ENCODE measurements at places on chromosomes 5 and 9.

DNA sequence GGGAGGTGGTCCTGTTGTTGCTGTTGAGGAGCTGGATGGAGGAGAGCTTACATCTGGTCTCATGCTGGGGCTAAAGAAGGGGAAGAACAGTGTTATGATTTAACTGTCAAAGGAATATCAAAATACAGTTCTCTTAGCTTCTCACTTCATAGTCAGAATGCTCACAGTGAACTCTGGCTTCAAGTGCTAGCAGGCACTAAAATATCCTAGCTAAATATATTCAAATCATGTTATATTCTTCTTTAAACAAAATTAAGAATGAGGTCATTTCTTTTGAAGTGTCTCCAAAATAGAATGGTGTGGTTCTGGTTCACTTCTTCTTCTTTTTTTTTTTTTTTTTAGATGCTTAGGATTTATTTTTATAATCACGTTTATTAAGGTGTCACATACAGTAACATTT lies 89.4 kb downstream of the NR3C1 start:
- no peak for DNase-seq

GRCh38 chr5:61666064-61666621 lies 334.1 kb downstream of the ZSWIM6 start:
- no peak for DNase-seq

DNA sequence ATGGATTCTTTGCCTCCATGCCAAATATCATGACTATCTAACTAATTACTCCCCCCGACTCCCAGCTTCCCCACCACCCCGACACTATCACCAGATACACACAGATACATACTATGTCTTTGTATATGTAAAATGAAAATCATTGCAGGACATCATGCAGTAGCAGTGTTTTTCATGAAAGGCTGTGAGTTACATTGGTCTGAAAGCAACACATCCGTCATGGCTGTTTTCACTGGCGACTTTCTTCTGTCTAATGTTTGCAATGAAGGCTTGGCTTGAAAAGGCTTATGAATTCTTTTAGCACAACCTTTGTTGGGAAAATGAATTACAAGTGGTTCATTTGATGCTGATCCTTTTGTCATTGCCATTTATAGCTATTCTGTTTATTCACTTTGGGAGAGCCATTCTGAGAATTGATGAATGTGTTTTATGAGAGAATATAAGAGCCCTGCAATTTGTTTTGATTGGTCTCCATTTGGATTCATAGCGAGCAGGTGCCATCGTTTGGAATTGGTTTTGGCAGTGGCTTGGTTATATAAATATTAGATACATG lies 103.4 kb downstream of the PIP5K1B start:
- no peak for DNase-seq

- DNase-seq, result no peak
These were observed 318.9 kb upstream of the RIOK2 start for GRCh38 chr5:97501965-97502305.

- no peak for DNase-seq
These were observed 541.1 kb downstream of the NR2F1-AS1 start for GRCh38 chr5:93039888-93040287.

- no peak for DNase-seq
These were observed 384 bp upstream of the MRPS2 start for GRCh38 chr9:135500071-135500524.

GRCh38 chr9:37036776-37037502 lies 2.9 kb upstream of the PAX5 start:
- DNase-seq, result peak; percentile 30
